Bronchial epithelial cell (primary cell): ENCODE measurements at places on chromosomes 16 and 17.
A peak's percentile ranks its signal among the peaks of the same experiment; 100 is the strongest.

- DNase-seq: no peak
Observed at GRCh38 chr16:29009050-29009837, 24.4 kb downstream of the LAT start.

GRCh38 chr17:48575673-48576478, 2.3 kb downstream of the HOXB4 start:
- no peak for DNase-seq

DNA sequence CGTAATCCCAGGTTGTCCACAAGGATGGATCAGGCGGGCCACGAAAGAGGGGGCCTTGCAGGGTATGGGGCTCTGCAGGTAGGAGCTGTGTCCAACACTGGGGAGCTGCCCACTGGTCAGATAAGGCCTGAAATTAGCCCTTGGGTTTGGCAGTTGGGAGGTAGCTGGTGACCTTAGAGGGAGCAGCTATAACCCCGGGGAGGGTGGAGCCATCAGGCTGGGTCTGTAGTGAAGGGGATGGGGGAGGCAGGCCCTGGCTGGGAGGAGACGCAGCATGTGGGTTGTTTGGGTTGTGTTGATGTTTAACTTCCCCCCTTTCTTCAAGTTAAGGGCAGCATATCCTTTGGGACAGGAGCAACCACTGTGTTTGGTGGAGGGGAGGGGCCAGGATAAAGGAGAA, 5.9 kb downstream of the MLLT6 start:
- no peak for DNase-seq

- DNase-seq: no peak
Observed at GRCh38 chr16:55046916-55047315, 116.3 kb downstream of the IRX5 start.

DNA sequence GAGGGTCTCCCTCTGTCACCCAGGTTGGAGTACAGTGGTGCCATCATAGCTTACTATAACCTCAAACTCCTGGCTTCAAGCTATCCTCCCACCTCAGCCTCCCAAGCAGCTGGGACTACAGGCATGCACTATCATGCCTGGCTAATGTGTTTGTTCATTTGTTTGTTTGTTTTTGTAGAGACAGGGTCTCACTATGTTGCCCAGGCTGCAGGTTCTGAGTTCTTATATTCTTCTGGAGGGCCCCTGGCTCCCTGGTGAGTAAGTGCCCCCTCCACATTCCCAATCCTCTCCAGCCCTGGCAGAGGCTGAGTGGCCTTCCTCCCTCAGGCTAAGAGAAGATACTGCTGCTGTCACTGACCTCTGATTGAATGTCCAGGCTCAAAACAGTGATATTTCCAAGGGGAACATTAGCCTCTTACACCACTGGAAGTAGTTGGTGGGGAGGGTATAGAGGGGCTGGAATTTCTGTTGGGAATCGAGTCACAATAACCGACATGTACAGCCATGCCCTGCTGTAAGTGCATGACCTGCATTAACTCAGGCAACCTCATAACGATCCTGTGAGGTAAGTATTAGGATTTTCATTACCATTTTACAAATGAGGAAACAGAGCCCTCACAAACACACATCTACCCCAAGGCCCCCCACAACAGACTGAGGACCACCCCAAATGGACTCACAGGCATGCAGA, 2.7 kb upstream of the ETV4 start:
- DNase-seq: peak; percentile 83

DNA sequence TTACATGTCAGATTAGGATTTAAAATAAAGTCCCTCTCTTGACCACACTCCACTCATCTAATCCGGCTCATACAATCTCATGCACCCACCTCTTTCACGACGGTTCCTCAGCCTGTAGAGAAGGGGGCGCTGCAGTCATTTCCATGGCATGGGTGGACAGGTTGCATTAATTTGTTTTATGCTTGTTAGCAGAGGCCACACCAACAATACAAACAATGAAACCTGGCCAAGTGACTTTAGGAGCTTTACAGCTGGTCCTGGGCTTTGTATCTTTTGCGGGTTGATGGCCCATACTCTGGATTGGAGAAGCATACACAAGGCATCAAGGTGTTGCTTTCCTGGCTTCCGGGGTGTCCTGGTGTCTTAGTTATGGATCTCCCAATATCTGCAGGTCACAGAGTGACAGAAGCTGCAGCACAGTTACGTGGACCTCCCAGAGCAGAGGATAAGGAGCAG, 9.7 kb upstream of the SNF8 start:
- DNase-seq: peak; percentile 27

DNA sequence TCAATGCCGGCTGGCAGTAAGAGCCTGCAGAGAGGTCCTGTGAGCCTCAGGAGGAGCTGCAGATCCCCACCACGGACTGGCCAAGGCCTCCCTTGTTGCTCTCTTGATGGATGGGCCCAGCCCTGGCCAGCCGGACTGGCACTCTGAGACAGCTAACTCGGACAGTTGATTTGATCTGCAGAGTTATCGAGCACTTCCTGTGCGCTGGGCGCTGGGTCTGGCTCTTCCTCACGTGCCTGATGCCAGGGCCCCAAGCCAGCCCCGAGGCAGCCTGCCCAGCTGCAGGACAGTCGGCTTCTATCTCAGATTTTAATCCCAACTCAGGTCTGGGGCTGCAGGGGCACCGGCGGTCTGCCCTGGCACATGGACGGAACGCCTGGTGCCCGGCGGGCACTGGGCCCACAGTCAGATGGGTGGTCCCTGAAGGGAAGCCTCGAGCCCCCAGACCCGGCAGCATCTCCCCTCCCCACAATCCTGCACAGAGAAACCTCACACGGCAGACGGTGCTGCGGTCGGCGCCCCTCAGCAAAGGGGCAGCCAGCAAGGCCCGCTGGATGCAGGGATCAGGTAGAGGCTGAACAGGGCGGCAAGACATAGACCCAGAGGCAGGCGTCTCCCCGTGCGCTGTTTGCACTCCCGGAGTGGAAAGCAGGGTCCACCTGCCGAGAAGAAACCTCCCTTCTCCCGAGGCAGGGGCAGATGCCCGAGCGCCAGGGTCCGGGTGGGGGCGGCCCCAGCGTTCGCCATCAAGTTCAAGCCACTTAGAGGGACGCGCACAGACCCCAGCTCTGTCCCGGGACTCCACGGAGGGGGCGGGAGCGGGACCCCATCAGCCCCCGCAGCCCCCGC, 34.0 kb downstream of the TIMM22 start:
- no peak for DNase-seq

- DNase-seq: no peak
Observed at GRCh38 chr16:23673971-23674614, 4.6 kb upstream of the PLK1 start.

GRCh38 chr16:67594956-67595355, 32.6 kb downstream of the CTCF start:
- DNase-seq: peak; percentile 64

DNA sequence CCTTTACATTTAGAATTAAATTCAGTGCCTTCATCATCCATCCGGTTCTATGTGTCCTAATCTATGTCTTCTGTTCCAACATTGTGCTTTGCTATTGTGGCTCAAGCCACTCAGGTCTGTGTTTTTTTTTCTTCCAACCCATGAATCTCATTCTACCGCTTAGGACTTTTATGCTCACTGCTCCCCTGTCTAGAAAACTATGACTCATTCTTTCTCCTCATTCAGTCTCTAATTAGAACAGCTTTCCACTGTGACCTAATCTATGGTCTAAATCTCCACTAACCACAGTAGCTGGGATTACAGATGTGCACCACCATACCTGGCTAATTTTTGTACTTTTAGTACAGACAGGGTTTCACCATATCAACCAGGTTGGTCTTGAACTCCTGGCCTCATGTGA, 418.7 kb downstream of the KCNJ2 start:
- DNase-seq: peak; percentile 14

DNA sequence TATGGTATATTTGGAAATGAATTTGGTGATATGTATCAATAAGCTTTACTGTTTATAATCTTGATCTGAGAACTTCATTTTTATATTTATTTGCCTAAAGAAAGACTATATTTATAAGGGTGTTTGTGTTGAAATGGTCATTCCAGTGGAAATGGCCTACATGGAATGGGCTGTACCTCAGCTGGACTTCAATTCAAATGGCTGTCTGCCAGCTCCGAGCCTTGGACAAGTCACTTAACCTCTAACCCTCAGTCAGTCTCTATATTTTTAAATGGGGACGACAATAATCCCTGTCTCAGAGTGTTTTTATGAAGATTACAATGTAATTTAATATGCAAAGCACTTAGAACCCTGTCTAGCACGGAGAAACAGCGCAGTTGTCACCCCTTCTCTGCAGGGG, 260.8 kb upstream of the CACNG5 start:
- no peak for DNase-seq

- no peak for DNase-seq
Observed at GRCh38 chr16:30525844-30526136, 576 bp downstream of the ZNF768 start.

- no peak for DNase-seq
Observed at GRCh38 chr17:80658821-80659220, 114.2 kb downstream of the RPTOR start.
